Fibroblast of skin of scalp (primary cell): ENCODE measurements at places on chromosomes 11 and 22.

DNA sequence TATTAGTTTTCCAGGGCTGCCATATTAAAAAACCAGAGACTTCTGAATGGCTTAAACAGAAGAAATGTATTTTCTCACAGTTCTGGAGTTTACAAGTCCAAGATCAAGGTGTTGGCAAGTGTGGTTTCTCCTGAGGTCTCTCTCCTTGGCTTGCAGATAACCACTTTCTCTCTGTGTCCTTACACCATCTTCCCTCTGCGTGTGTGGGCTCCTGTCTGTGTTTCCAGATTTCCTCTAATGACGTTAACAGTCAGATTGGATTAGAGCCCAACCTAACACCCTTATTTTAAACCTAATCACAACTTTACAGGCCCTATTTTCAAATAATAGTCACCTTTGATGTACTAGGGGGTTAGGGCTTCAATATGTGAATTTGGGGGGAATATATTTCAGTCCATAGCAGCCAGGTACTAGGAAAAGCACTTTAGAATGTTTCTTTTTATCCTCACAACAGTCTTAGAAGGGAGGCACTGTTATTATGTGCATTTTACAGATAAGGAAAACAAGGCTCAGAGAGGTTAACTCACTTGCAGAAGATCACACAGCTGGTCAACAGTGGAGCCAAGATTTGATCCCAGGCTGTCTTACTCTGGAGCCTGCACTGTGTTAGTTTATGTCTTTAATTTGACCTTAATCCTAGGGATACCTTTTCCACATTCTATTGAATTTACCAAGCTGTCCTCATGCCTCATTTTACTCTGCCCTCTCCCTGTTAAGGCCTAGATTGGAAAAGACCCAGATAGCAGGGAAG, 116.4 kb upstream of the CRYBB3 start:
- no peak for DNase-seq

DNA sequence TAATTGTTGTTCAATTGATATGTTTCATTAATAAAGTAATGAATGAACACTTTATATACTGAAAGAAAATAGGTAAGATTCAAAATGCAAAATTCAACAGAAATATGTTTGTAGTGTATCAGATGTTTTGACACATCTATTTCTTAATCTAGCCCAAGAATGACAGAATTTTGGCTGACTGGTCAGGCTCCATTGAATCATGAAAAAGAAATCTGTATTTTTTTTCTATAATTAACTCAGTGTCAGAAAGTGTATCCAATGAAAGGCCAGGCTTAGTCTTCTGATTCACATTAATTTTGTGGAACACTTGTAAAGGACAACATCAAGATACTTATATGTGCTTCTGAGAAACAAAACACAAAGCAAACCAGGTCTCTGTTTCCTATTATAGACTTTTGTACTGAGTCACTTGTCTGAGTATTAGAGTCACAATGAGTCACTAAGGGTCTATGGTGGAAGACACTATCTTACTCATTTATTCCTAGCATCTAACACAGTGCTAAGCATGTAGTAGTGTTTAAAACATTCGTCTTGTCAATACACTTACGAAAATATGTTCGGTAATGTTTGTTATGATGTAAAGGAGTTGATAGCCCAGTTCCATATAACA, 297.7 kb upstream of the CCDC90B start:
- DNase-seq = peak; percentile 68

DNA sequence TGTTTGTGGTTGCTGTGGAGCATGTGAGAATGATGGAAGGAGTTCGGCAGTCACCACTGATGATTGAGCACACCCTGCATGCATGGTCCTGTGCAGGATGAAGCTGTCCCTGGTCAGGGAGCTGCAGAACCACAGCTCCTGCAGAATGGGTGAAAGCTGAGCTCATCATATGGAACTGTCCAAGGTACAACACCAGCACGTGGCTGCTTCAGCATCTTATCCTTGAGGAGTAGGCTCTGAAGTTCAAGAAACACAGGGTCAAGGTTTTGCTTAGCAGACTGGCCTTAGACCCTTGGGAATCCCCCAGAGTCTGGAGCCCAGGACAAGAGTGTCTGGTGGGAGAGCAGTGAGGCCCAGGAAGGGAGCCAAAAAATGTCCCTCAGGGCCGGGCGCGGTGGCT, 182.4 kb upstream of the LARGE1 start:
- DNase-seq = no peak

DNA sequence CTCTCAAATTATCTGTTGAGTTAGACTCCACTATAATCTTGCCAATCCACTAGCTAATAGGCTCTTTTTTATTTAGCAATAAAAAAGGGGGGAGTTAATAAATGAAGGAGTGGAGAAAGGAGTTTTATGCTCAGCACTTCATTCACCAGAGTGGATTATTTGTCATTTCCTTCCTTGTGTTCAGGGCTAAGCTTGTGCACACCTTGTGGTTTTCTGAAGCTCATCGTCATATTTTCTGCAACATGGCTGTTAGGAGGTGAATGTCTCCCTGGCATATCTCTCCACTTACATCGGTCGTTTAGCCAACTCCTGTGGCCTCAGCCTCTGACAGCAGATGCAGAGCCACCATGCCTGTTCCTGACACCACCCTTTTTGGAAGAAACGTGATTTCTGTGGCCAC, 83.9 kb upstream of the MTNR1B start:
- DNase-seq = no peak

- no peak for DNase-seq
These were observed 463 bp upstream of the PTPMT1 start for GRCh38 chr11:47564933-47565339.

DNA sequence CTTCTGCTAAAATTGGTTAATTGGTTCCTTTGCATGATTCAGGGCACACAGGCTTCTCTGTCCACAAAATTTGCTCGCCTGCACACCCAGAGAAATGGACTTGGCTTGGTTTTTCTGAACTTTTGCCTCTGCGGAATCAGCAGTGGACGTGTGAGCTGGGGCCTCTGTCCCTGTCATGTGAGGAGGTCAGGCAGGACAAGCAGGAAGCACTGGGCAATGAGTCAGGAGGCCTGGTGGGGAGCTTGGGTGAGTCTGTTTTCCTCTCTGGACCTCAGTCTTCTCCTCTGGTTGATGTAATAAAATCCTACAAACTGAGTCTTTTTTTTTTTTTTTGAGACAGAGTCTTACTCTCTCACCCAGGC, 10.4 kb upstream of the CELSR1 start:
- peak; percentile 66 for DNase-seq

DNA sequence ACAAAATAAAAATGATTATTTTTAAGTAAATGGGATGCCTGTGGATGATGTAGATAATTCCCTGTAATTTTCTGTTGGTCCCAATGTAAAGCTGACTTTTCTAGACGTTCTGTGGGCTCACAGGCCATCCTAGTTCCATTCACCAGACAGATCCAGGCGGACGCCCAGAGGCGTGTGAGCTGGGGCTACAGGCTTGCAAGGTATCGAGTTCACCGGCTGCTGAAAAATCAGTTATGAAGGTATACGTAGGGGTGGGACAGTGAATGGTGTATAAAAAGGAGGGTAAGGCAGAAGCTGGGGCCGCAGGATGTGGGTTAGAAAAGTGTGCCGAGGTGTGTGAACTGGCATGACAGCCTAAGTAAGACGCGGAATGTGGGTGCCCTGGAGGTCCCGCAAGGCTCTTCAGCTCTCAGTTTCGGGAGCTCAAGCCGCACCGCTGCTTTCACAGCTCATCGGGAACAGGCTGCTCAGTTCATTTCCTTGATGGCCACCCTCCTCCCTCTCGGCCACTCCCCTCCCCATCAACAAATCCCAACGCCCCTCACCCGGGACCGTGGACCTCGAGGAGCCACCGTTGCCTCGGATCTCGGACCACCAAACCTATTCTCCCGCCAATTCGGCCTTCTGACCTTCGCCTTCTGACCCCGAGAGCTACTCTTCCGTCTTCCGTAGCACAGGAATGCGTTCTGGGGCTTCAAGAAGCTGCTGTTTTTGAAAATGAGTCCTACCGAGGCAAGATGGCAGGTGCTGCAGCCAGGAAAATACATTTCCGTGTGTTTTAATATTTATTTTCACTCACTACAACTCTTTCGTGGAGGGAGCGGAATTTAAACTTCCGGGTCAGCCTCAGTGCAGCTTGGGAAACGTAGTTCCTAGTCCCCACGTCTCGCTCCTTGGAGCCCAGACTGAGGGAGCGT, at the start of gene XNDC1N:
XNDC1N (minus strand) TSS at position 775 of the 917 bp plus-strand sequence. CDS start 5,241 bp downstream, outside the sequence.
- peak; percentile 87 for DNase-seq

GRCh38 chr11:45546366-45546765, 119.1 kb downstream of the CHST1 start:
- DNase-seq = no peak

GRCh38 chr11:27412192-27412691, 49.2 kb upstream of the CCDC34 start:
- DNase-seq = no peak

- peak; percentile 30 for DNase-seq
These were observed 494.5 kb upstream of the LARGE1 start for GRCh38 chr22:34414467-34415440.

DNA sequence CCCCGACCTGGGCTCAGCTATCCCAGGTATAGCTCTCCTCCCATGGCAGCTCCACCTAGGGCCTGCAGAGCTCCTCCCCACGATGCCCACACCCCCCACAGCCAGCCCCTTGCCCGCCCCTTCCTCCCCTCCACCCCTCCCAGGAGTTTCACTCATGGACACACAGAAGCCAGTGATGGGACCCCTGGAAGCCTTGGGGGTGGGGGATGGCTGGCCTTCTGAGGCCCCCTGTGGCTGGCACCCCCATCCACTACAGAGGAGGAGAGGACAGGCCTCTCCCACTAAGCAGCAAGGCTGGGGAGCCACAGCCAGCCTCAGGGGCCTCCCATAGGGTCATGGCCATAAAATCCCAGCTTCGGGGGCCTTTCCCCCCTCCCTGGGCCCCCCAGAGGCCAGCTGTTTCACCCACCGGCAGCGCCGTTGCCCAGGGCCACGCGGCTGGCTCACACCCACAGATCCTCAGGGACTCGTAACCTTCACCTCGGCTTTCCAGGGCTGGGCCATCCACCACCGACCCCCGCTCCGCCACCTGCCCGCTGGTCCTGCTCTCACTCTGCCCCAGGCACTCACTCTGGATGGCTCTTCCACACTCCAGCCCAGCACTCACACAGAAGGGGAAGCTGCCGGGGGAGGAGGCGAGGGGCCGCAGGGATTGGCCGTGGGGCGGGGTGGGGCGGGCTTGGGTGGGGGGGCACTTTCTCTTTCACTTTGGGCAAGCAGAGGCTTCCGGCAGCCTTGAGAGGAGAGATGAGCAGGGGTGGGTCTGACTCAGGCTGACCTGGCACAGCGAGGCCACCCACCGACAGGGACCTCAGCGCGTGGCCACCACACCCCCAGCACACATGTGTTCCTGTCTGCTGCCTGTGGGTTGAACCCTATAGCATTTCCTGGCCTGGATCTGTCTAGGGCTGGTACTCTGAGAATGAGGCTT, 2.2 kb downstream of the SLC25A22 start:
- DNase-seq = peak; percentile 89

DNA sequence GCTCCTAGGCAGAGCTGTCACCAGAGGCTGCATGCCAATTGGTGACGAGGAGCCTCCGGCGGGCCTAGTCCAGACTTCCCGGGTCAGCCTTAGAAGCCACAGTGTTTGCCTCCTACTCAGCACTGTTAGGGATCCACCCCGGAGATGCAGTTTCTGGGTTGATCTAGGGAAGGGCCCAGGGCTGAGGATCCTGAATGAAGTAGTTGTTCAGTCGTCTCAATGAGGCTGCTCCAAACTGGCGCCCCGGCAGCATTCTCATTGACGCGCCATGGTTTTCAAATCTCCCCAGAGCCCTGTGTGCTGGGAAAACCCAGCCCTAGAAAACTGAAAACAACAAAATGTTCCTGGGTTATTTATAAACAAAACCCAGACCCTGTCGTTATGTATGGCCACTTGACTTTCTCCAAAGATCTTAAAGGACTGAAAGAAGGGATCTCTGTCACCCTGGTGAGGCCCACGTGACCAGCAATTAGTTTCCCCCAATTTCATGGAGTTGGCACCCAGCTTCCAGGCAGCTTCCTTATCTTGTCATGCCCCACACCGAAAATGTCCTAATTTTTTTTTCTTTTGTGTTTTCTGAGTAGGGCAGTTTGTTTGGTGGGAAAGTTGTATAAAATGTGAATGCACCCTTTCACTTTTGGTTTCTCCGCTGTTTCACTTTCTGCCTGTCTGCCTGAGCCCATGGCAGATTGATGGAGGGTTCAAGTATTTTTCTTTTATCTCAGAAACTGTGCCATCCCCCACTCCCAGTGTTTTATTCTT, 2.0 kb upstream of the EHD1 start:
- DNase-seq = no peak

DNA sequence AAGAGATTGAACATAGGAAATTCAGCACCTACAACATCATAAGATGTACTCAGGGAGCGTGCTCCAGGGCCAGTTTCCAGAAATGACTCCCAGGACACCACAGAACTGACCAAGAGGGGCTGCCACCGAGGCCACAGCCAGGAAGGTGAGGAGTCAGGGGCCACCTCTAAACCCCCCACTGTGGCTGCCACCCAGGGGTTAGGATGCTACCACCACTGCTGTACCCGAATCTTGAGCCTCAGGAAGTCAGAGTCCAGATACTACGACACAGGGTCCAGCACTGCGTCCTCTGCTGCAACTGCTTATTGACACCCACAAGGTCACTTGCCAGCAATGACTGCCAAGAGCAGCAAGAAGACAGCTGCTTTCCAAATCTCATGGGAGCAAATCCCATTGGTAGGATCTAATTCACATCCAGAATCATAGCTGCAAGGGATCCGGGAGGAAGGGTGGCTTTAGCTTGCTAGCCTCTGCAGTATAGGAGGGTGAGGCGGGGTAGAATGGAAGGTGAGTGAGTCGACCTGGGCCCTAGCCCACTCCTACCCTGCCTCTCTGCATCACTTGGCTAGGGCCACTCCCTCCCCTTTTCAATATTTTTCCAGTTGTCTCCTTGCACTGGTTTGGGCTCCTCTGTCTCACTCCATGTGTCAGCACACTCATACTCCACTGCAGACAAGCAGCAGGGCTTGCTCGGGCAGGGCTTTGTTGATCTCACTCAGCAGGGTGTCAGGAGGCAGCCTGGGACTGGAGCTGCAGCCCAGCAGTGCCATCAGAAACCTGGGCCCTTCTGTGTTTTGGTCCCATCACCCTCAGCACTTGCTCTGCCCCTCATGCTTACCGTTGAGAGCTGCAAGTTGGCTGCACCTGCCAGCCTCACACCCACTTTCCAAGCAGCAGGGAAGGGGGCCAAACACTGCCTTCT, 18.1 kb upstream of the CYTH4 start:
- no peak for DNase-seq
